ENCODE measurements at places on chromosomes 3 and 15.
A peak's percentile ranks its signal among the peaks of the same experiment; 100 is the strongest.

DNA sequence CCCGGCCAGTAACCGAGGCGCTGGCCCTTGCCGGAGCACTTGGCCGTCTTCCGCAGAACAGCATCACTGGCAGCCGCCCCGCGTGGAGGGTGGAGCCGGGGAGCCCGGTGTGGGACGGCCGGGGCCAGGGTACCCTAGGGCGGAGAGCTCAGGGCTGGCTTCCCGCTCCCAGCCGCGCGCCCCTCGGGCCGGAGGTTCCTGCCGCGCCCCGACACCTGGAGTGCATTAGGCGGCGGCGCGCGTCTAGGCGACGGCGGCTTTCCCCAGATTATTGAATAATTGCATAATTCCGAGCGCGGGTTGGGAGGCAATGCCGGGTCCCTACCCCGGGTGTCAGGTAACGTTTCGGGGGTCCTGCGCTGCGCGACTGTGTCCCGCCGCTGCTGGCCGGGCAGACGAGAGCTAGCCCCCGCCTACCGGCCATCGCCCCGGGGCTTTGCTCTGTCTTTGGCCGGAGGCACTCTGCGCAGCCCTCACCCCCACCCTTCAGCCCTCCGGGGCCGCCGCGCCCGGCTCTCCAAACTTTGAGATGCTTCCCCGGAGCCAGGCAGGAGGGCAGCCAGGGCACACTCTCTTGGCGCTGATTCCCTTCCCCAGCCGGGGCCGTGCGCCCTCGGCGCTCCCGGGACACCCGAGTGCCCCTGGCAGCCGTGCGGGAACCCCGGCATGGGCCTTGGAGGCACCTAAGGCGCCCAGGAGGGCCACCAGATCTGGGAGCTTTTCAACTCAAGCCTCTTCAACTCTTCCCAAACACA, 749 bp downstream of the ITGA11 start:
- DNase-seq: no peak

- DNase-seq: no peak
Observed at GRCh38 chr3:30294241-30294667, 312.1 kb upstream of the TGFBR2 start.

GRCh38 chr3:29823233-29823632, 542.4 kb downstream of the RBMS3 start:
- no peak for DNase-seq

DNA sequence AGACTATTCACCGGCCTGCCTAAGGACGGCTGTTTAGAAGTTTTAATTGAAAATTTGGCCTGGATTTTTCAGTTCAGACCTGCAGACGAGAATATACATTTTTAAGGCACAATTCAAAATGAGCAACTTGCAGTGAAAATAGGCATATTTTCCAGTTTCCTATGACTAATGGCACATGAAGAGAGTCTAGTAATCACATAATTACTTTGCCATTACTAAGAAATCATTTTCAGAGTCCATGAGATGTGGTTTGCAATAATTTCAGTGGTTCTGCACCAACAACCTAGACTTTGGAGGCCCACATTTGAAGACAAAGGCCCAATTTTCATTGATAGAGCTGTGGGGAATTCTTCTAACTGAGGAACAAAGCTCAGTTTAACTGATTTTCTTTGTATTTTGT, 205.3 kb downstream of the SOX2 start:
- DNase-seq: no peak

GRCh38 chr15:38549222-38549621, 15.4 kb downstream of the RASGRP1 start:
- no peak for DNase-seq

DNA sequence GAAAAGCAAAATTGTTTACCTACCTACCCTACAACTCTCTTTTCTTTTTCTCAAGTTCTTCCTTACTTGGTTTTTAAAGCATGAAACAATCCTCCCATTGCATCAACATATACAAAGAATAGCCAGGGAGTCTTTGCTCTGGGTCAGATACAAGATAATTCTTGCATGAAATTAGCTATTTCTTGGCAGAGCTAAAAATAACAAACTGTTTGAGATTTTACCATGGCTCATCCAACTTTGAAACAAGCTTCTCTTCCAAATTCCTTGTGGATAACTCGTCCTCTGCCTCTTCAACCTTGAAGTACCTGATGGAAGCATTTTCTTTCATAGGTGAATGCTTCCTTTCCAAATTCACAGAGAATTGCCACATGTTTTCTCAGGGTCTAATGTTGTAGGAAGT, 9.2 kb upstream of the CBLB start:
- DNase-seq: no peak

DNA sequence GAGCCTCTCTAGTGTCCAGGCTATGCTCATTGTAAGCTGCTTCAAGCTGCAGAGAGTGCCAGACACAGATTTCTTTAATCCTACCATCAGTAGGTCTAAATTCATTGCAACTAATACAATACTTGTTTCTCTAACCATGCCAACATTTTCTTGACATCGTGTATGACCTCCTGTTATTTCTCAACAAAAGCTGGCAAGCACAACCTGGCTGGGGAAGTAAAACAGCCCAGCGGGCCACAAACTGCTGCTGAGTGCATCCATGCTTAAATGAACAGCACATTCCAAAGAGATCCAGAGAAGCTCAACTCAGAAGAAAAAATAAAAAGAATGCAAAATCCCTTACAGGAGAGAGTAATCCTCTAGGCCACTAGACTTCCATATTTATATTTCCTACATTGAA, 36.5 kb downstream of the GMNC start:
- no peak for DNase-seq

DNA sequence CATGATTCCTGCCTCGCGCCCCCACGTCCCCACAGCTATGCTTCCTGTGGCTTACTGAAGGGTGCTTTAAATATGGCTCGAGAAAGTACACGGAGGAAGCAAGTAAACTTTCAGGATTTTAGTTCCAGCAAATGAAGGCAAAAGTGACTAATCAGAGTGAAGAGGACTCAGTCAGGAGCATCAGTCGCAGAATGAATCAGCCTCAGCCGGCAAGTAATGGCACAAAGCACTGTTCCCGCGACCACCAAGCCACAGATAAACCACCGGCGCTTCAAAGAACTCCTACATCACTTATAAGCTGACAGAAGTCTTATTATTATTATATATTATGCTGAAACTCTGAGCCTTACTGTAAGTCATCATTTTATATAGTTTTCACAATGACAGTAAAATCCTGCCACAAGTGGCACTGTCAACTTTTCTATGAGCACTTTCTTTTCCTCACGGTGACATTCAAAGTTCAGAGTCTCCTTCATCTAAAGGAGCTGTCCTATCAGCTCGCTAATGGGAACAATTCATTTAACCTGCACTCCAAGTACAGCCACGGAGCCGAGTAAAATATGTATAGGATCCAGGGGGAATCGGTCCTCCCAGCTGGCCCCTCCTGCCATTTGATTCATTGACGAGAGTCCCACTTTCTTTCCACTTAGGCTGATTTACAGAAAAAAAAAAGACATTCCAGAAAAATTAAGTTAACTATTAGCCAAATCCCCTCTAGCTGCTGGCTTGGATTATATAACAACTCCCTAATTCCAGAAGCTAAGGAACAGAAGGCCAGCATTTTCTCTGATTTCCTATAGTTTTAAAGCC, 217.0 kb upstream of the ICE2 start:
- peak; percentile 36 for DNase-seq

GRCh38 chr3:44685128-44685800, 27.2 kb upstream of the ZNF502 start:
- DNase-seq: peak; percentile 4

GRCh38 chr15:64515196-64515595, 54.8 kb downstream of the ZNF609 start:
- no peak for DNase-seq

DNA sequence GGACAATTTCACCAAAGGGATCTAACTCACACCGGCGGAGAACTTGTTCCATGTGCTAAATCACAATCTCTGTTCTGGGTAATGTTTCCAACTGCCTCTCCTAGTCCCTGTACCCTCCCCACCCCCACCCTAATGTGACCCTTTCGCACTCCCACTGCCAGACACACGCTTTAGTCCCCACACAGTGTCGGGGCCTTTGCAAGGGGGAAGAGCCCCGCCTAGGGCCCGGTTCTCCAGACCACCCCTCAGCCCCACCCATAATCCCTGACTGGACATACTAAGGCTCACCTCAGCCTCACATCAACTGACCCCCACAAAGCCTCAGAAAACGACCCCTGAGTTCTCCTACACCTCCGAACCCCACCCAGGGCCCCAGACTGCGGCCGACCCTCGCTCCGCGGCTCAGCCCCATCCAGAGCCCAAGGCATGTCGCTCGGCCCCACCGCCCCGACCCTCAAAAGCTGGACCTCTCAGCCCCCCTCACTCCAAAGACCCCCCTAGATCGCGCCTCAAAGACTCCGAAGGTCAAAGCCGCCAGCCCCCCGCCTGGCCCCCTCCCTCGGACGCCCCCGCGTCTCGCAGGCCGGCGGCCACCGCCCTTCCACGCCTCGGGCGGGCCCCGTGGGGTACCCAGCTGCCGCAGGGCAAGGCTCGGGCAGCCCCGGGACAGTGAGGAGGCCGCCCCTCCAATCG, 72.0 kb upstream of the MAP4 start:
- DNase-seq: no peak

GRCh38 chr3:39287216-39288164, 7.7 kb upstream of the CX3CR1 start:
- DNase-seq: no peak

DNA sequence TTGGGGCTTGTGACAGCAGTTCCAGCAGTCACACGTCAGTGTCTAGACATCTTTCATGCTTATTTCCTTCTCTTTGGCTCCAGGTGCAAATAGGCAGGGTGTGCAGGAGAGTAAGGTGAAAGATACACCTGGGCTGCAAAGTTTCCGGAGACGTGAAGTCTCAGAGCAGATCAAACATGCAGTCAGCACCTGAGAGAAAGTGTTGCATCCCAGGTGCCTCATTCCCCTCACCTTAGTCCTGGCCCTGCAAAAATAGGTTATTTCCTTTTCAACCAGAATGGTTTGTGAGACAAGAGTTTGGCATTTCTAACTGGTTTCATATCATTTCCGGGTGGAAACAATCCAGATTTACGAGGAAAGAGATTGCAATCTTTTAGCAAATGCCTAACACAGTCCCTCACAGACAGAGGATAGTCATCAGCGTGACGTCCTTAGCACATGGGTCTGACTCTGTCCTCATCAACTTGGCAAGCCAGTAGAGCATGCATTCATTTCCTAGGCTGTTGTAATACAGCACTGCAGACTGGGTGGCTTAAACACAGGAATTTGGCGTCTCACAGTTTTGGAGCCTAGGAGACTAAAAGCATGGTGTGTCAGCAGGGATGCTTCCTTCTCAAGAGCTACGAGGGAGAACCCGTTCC, 58.2 kb upstream of the ARRDC4 start:
- DNase-seq: no peak

- DNase-seq: no peak
Observed at GRCh38 chr3:134428401-134428800, 54.2 kb upstream of the AMOTL2 start.

DNA sequence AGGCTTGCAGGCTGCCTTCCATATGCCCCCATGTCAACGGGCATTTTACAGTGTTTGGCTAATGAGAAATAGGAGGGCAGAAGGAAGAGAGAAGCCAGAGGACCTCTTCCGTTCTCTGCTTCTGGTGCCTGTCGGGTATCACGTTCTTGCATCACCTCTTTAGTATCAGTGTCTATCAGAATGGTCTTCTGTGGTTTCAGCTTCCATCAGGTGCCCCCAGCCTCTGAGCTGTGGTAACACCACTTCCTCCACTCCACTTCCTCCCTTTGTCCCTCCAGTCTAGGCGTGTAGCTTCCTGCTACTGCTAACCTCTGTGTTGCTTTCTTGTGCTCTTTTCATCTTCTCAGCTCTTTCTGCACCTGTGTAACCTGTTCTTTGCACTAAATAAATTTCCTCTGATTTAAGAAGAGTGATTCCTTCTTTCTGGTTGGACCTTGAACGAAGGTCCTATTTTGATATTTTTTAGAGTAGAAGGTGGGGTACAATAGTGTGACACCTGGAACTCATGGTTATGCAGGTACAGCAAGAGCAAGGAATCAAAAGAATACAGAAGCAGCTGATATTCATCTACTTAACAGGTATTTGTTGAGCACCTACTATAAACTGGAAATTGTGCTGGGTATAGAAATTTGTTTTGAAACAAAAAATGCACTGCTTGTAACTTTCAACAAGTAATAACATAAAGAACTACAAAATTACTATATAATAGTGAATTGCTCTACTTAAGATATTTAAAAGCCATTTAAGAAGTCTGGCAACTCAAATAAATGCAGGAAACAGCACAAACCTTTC, 27.4 kb upstream of the FOXB1 start:
- DNase-seq: peak; percentile 22

DNA sequence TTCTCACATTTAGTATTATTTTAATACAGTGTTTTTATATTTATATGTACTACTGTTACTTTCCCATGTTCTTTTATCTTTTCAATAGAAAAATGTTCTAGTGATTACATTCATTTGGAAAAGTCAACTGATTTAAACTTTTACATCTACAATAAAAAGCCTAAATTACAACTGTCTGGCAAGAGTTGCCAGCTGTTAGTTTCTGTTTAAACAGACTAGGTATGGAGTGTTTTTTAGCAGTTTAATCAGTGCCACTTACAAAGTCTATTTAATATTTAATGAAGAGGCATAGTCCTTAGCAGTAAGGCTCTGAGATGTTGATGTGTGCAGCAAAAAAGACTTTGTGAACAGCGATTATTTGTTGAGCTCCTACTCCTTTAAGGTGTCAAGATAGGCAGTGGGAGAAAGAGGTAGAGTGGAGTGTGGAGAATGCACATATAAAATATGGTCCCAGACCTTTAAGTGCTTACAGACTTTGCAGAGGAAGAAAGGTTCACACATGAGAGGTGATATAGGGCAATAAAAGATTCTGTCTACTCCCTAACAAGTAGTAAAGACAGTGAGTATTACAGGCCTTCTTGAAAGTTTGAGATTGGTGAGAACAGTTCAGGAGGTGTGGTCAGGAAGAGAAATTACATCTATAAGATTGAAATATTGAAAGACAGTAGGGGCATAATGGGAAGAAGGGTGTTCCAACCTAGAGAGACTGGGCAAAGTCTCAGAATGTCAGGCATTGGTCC, 320.5 kb downstream of the DOCK3 start:
- DNase-seq: no peak

DNA sequence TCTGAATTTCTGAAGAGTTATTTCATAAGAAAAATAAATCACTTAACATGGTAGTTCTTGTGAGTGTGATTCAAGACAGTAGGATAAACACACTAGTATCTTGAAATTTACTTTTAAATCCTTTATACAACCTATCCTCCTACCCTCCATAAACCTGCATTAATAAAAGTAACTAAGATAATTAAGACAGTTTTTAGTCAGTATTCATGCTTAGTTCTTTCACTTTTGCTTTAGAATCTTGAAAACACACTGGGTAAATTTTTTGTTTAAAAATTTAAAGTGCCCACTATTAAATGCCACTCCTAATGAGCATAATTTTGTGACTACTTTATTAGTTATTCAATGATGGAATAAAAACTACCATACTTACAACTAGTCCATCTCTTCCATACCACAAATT, 28.8 kb downstream of the GOLIM4 start:
- no peak for DNase-seq

GRCh38 chr3:117442566-117442965, 733.0 kb downstream of the TUSC7 start:
- DNase-seq: no peak

DNA sequence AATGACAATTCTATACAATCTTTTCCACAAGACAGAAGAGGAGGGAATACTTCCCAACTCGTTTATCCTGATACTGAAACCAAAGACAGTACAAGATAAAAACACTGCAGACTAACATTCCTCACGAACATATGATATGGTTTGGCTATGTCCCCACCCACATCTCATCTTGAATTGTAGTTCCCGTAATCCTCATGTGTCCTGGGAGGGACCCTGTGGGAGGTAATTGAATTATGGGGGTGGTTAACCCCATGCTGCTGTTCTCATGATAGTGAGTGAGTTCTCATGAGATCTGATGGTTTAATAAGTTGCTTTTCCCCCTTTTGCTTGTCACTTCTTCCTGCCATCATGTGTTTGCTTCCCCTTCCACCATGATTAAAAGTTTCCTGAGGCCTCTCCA, 83.9 kb upstream of the PROK2 start:
- no peak for DNase-seq

Measured in T follicular helper cell (primary cell).